Colonic mucosa (tissue), 4 donors: ENCODE measurements at places on chromosomes 7 and 10. TPM values are rescaled to one million over a fixed set of nuclear protein-coding genes. Genes with fewer than 3 reads are reported as not detected.

Gene CALML3
- total RNA-seq, result 0.40 TPM

Gene LBX1
- total RNA-seq, result not detected

GRCh38 chr7:76326646-76327233, 24.3 kb downstream of the HSPB1 start:
- no peaks in the 10 kb centered on the region for H3K36me3 ChIP-seq
- H3K4me3 ChIP-seq, result no peak overlapping the region
- DNase-seq, result no peak
- no peak overlapping the region for H3K27ac ChIP-seq
- H3K4me1 ChIP-seq, result no peaks in the 10 kb centered on the region

GRCh38 chr10:91520661-91521060, 110.5 kb downstream of the HECTD2 start:
- H3K27me3 ChIP-seq, result no peaks in the 10 kb centered on the region
- DNase-seq, result peak; percentile 40
- H3K4me1 ChIP-seq, result no peaks in the 10 kb centered on the region
- no peak overlapping the region for H3K4me3 ChIP-seq
- H3K36me3 ChIP-seq, result no peaks in the 10 kb centered on the region

- no peak overlapping the region for H3K4me3 ChIP-seq
- no peaks in the 10 kb centered on the region for H3K36me3 ChIP-seq
- H3K27me3 ChIP-seq, result no peaks in the 10 kb centered on the region
Measured at GRCh38 chr7:28755255-28755654, 202.9 kb downstream of the TRIL start.

Gene CDH23
- total RNA-seq, result 1.4 TPM

GRCh38 chr7:135189961-135190360, 19.5 kb upstream of the CYREN start:
- no peaks in the 10 kb centered on the region for H3K4me1 ChIP-seq
- no peaks in the 10 kb centered on the region for H3K27me3 ChIP-seq
- no peak for DNase-seq
- no peaks in the 10 kb centered on the region for H3K36me3 ChIP-seq

Gene CDHR3
- total RNA-seq, result 5.3 TPM

Gene ITGA8
- 2.1 TPM for total RNA-seq

Gene ITPRID1
- 0.91 TPM for total RNA-seq

Gene STOX1
- total RNA-seq, result 3.2 TPM

DNA sequence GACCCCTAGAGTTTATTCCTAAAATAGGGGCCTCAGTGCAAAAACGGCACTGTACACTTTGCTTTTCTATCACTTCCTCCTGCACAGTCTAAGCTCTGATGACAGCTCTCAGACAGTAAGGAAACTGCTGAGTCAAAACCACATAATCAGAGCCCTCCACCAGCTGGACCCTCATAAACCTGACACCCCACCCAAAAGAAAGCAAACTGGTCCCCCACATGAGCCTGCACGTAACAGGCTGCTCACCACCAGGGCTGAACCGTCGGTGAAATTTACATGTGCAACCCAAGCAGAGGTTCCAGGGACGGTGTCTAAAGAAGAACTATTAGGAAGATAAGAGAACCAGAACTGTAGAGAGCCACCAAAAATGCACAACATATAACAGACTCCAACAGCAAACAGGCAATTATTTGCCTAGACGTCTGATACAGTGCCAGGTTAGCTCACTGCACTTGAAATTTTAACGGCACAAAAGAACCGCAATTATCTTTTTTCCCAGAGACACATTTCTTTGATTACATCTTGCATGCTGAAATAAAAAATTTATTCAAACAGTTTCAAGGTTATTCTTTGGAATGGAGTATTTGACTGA, 19.6 kb downstream of the SGMS1 start:
- no peak for DNase-seq
- peaks cover 6% of the 10 kb centered on the region for H3K4me1 ChIP-seq
- no peaks in the 10 kb centered on the region for H3K27me3 ChIP-seq
- H3K36me3 ChIP-seq, result no peaks in the 10 kb centered on the region

Gene SLC26A5
- 0.25 TPM for total RNA-seq

GRCh38 chr10:87852089-87852488, 11.2 kb downstream of the KLLN start:
- no peaks in the 10 kb centered on the region for H3K27me3 ChIP-seq
- no peak overlapping the region for H3K4me3 ChIP-seq
- no peaks in the 10 kb centered on the region for H3K36me3 ChIP-seq
- no peak for DNase-seq
- H3K4me1 ChIP-seq, result no peaks in the 10 kb centered on the region
- H3K27ac ChIP-seq, result no peak overlapping the region

- DNase-seq, result no peak
- H3K4me1 ChIP-seq, result no peaks in the 10 kb centered on the region
- H3K36me3 ChIP-seq, result no peaks in the 10 kb centered on the region
- no peak overlapping the region for H3K27ac ChIP-seq
- no peak overlapping the region for H3K4me3 ChIP-seq
Measured at GRCh38 chr10:118692872-118693271, 61.9 kb downstream of the CACUL1 start.
